ENCODE measurements at places on chromosomes 13 and 19.

DNA sequence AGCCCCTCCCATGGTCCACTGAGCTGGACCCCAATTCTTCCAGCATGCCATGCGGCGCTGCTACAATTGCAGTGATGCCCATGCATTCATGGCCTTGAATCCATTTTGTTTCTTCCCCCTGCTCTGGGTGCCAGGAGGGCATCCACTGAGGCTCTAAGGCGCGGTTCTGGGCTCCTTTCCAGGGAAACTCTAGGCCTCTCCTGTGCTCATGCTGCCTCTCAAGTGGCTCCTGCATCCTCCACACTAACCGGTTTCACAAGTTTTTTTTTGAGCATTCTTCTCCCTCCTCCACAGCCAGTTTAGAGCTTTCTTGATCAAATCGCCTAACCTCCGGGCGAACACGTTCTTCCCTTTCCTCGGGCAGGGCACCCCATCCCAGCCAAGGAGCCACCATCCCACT, 69.1 kb upstream of the FLT1 start:
- no peak for DNase-seq

DNA sequence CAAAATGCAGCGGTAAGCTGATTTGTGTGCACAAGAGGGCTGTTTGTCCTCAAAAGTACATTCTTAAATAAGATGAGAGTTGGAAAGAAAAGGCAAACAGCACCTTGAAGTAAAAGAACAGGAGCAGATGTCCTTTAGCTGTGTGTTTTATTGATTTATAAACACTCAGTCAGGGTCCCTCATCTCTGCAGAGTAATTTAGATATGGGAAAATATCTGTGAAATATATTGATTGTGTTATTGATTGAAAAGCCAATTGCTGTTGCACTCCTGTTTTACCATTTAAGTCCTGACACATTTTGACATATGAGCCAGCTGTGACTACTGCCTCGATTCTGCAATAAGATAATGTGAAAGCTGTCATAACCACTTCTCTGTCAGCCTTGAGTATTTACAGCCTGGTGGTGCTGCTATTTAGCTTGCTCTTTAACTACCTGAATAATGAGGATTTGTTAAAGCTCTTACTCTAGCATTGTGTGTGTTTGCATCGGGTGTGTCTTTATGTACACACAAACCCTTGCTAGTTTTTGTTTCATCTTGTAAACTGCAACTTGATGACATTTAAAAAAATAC, 550.1 kb downstream of the DACH1 start:
- DNase-seq = no peak

GRCh38 chr13:24995225-24995804, 100.6 kb upstream of the PABPC3 start:
- DNase-seq = peak; percentile 63

DNA sequence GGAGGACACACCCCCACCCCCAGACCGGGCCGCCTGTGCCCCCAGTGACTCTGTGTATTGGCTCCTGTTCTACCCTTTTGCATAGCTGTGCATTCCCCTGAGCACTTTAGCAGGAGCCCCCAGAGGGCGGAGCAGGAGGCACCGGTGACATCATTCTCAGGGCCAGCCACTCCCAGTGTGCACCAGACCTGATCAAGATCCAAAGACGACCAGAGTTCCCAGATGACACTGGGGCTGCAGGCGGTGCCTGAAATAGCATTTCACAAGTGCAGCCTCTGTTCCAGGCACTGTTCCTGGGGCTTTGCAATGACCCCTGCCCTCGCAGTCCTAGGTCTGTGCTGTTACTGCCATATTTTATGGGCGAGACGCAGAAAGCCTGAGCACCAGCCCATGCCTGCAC, 14.5 kb upstream of the PTPRS start:
- DNase-seq = no peak

GRCh38 chr19:14114854-14115253, 2.7 kb downstream of the PRKACA start:
- DNase-seq = no peak

GRCh38 chr13:21641629-21642028, 29.2 kb upstream of the FGF9 start:
- DNase-seq = no peak

DNA sequence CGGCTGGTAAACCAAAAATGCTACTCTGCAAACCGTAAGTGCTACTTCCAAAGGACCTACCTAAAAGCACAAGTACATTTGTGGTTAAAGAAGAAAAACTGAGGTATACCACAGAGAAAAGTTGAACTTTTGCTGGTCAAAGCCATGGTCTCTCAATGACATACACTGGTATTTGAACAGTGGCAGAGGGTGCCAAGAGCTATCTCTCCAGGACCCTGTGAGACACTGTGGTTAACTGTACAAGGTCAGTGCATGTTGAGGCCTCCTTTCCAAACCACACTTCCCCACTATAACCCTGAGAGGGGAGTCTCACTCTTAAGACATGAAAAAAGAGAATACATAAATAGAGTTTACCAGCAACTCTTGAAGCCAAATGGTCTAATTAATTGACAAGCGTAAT, 49.5 kb downstream of the COL4A1 start:
- DNase-seq = no peak

DNA sequence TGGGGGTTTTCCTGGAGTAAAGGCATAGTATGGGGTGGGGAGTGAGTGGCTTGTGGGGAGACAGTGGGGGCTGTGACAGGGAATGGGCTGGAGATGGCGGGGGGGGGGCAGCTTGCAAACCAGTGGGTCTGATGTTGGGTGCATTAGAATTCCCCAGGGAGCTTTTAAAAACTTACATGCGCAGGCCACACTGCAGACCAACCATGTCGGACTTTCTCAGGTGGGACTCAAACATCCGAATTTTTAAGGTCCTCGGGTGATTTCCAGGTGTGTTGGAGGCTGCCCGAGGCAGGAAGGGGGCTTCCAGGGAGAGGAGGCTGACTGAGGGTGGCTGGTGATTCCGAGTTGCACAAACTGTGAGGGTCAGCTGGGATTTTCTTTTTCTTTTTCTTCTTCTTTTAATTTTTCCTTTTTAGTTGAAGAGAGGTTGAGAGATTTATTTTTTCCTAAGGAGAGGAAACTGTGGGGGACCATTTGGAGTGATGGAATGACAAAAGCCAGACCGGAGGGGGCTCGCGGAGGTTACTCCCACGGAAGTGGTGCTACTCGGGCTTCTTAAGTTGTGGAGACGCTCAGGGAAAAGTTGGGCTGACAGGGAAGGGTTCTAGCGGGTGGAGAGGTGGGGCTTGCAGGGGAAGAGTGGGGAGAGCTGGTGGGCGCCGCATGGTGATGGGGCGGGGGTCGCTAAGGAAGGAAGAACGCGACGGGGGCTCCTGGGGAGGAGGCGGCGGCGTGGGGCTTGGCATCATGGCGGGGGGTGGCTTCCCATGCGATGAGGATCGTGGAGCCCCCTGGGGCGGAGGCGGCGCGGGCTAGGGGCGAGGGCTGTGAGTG, 997 bp upstream of the CACNG8 start:
- DNase-seq = no peak
